SW 1271 (cell line): ENCODE measurements at places on chromosomes 1 and 21.

- no peak for DNase-seq
These were observed 49.6 kb upstream of the ARHGAP29 start for GRCh38 chr1:94286864-94287437.

GRCh38 chr1:39995973-39996393 is 41.0 kb downstream of the MFSD2A start:
- DNase-seq = no peak

GRCh38 chr1:168491527-168492164 is 52.2 kb downstream of the XCL2 start:
- DNase-seq = no peak

DNA sequence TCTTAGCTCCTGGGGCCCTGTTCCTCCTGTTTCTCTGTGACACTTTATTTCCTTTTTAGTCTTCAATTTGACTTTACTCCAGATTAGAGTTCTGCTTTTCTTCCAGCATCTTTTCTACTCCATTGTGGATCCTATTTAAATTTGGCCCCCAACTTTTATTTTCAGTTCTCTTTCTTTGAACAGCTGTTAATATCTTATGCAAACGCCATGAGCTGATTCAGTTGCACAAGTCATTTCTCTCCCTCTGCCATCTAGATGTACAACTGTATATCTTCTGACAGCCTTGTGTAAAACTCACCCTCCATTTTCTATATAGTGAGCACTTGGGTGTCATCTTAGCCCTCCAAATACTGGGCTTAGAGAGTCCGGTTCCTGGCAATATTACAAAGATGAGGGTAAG is 42.2 kb downstream of the SPATA17 start:
- no peak for DNase-seq

DNA sequence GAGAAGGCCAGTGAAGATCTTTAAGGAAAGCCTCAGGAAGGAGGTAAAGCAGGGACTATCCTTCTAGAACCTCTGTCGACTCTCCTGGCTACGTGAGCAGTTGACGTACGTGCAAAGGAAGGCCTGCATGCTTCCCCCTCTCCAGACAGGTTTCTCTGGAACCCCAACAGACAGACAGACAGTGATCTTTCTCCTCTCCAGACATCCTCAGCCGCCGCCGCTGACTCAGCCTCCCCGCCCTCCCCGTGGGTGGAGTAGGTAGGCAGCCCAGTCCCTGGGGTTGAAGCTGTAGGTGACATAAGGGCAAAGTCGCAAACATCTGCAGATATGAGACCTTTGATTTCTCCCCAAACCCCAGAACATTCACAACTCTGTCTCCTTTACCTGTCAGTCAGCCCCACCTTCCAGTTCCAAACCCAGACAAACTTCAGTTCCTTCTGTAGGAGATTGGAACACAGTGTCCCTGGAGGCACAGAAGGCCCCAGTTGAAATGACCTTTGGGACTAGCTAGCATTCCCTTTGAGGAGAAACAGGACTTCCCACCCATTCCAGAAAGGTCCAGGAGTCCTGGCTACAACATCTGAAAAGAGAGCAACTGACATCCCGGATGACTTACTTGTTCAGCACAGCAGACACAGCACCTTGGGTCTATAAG is 146.0 kb upstream of the JUN start:
- DNase-seq = no peak

DNA sequence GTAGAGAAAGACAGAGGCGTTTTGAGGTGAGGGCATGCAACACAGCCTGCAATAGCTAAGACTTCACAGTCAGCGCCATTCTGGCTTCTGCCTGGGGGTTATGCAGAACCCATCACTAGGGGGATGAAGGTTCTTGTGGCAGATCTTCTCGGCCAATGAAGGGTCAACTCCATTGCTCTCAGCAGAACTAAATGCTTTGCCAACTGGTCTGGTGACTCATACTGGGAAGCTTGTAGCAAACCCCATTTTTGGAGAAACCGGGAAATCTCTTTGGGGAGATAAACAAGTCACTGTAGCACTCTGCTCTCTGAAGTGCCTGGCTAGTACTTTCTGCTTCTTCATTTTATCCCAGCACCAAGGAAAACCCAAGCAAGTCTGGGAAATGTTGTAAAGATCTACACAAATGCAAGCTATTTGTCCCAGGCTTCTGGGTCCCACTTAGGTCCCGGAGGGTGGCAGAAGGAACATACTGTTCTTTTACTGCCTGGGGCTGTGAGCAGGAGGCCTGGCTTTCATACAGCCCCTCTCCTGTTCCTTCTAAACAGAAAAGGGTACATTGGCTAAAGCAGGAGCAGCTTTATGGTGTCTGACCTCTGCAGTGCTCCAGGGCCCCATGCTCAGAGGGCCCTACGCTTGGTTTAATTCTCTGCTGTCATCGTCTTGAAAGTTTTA is 28.8 kb downstream of the SHISA4 start:
- no peak for DNase-seq

- DNase-seq = no peak
These were observed 23.9 kb downstream of the ZNF362 start for GRCh38 chr1:33280091-33280661.

DNA sequence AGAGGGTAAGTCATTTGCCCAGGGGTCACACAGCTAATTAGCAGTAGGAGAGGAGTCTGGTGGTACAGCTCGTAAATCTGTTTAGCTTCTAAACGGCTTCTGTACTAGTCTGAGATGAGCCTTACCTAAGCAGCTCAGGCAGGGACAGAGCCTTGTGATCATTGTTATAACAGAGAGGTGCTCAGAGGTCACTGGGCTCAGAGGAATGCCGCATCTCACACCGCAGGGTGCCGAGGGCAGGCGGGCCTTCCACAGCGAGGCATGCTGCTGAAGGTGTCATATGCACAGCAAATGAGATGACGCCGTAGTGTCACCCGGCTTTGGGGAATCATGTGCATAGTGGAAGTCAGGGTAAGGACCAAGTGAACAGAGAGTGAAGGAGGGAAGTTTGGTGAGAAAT is 305.2 kb upstream of the FMN2 start:
- DNase-seq = no peak

DNA sequence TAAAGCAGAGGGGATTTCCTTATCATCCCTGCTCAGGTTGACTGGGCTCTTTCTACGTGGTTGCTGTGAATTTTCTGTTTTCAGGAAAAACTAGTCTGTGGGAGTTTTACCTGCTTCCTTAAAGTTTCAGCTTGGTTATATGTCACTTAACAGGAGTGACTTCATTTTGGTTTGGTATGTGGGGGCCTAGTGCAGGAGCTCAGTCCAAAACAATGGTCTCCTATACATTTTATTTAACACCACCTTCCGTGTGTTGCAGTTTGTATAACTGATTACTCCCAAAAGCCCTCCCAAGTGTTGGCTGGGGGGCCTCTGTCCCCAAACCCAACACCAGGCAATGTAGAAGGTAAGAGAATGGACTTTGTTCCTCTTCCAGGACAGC is 5.3 kb downstream of the IL23R start:
- DNase-seq = no peak

DNA sequence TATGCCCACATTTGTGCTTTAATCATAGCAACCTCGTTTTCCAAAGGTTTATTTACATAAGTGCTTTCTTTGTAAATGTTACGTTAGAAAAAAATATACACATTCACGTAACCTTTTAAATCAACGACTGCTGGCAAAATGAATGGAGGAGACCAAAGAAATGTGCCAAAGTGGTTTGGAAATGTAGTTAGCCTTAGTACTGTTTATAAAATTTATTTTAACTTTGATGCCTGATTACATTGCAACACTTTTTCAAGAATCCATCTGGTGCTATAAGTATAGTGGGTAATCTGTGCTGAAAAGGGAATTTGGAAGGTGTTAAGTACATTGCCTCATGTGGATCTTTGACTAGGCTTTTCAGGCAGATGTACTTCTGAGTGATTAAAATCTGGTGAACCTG is 108.9 kb downstream of the IFI44 start:
- DNase-seq = no peak

DNA sequence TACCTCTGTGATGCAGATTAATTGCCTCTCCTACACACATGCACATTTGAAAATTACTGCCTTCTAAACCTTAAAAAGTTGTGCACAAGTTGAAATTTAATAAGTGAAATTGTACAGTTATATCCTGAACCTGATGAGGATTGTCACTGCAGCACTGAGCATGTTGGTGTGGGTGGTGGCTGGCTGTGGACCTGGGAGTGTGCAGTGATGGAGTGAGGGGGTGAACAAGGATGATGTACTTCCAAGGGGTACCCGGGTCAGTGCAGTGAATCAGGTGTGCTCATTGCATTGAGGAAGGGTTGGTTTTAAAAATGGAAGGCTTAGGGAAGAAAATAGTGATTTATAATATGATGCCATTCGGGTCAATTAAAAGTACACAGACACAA is 24.1 kb downstream of the DIP2A start:
- no peak for DNase-seq

DNA sequence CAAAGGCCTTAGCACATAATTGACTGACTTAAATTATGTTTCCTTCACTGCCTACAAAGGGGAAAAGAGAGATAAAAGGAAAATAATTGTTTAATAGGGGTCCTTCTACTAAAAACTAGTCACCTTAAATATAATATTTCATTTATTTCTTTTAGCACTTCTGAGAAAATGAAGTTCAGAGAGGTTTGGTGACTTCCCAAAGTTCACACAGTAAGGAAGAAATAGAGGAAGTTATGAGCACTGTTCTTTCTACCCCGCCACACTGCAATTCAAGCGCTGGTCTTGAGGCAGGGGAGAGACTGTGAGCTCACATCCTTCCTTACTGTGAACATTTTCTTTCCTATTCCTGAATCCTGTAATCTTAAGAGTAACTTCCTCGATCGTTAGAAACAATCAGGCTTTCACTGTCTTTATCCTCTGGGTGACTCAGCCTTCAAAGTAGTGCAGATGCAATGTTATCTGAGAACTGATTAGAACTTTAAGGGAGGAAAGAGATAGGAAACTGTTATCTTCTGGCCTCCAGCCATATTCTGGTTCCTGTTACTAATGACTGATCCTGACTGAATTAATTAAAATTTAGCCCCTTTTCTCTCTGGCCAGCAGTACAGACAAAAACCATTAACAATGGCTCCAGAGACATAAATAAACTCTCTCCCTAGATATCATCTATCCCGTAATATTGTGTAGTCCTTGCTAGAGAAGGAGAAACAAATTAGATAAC is 6.8 kb downstream of the RGS5 start:
- DNase-seq = no peak

GRCh38 chr1:165696625-165697100 is 1.7 kb downstream of the ALDH9A1 start:
- DNase-seq = no peak

GRCh38 chr1:234698686-234699085 is 88.7 kb upstream of the IRF2BP2 start:
- DNase-seq = no peak

- no peak for DNase-seq
These were observed 317.6 kb downstream of the PRDM2 start for GRCh38 chr1:14017531-14017961.

DNA sequence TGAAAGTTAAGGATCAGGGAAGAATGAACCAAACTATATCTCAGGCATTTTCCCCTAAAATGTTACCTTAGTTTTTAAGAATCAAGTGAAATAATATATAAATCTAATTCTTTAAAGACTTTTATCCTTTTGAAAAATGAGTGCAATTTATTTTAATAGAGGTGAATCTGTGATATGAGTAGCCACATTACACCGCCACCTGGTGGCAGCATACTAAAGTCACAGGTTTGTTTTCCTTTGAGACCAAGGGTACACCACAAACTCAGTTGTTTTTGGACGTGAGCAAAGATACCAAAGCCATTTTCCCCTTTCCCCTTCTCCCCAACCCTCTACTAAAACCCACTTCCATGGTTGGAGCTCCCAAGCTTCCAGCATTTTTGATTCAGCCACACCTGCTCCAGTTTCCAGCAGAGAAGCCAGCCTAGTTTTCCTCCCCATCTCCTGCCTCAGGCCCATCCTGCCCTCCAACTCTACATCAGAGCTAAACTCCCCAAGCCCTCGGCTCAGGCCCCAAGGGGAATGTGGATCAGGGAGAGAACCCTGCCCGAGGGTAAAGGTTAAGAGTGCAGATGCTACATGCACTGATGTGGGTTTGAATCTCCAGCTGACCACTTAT is 22.9 kb upstream of the LDLRAP1 start:
- DNase-seq = no peak
